Activated CD8-positive, alpha-beta T cell treated with anti-CD3 and anti-CD28 coated beads for 36 hours (primary cell): ENCODE measurements at places on chromosomes 6 and 20. TPM values are rescaled to one million over a fixed set of nuclear protein-coding genes. Genes with fewer than 3 reads are reported as not detected.

Gene TGM3
- not detected for total RNA-seq

Gene OPRL1
- 0.63 TPM for total RNA-seq

Gene TSHZ2
- 0.38 TPM for total RNA-seq

Gene PAX1
- not detected for total RNA-seq
